ENCODE measurements at places on chromosomes 4 and X.
A peak's percentile ranks its signal among the peaks of the same experiment; 100 is the strongest.

GRCh38 chrX:24301060-24301459 is 12.8 kb downstream of the SUPT20HL2 start:
- H3K4me1 ChIP-seq, result no peaks in the 10 kb centered on the region
- H3K36me3 ChIP-seq, result no peaks in the 10 kb centered on the region
- no peak overlapping the region for H3K4me3 ChIP-seq
- no peak overlapping the region for H3K27ac ChIP-seq
- peaks cover 43% of the 10 kb centered on the region for H3K27me3 ChIP-seq

- H3K4me1 ChIP-seq, result no peaks in the 10 kb centered on the region
- no peaks in the 10 kb centered on the region for H3K27me3 ChIP-seq
- peak overlapping the region; percentile 43 for H3K4me3 ChIP-seq
- no peak for DNase-seq
- H3K27ac ChIP-seq, result no peak overlapping the region
Observed at GRCh38 chrX:134990475-134990800, 353 bp upstream of the SMIM10 start.

- no peaks in the 10 kb centered on the region for H3K27me3 ChIP-seq
- no peaks in the 10 kb centered on the region for H3K36me3 ChIP-seq
- no peak for DNase-seq
- no peaks in the 10 kb centered on the region for H3K4me1 ChIP-seq
- no peak overlapping the region for H3K27ac ChIP-seq
- no peak overlapping the region for H3K4me3 ChIP-seq
Observed at GRCh38 chr4:38764277-38764676, 18.5 kb downstream of the TLR10 start.

GRCh38 chr4:152803541-152803940 is 23.8 kb downstream of the ARFIP1 start:
- DNase-seq, result no peak
- no peaks in the 10 kb centered on the region for H3K27me3 ChIP-seq

- no peaks in the 10 kb centered on the region for H3K4me1 ChIP-seq
- no peaks in the 10 kb centered on the region for H3K27me3 ChIP-seq
- DNase-seq, result no peak
- peak overlapping the region; percentile 6 for H3K27ac ChIP-seq
- peaks cover 7% of the 10 kb centered on the region for H3K36me3 ChIP-seq
- H3K4me3 ChIP-seq, result no peak overlapping the region
Observed at GRCh38 chr4:77052352-77052751, 23.4 kb downstream of the CCNI start.

DNA sequence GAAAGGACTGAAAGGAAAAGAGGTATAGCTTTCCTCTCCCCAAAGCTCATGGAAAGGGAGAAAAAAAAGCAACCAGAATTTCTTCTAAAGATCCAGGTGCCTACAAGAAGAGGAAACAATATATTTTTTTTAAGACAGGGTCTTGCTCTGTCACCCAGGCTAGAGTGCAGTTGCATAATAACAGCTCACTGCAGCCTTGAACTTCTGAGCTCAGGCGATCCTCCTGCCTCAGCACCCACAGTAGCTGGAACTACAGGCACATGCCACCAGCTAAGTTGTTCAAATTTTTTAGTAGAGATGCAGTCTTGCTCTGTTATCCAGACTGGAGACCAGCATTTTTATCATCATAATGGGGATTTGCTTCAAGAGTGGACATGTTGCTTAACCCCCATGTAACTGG is 30.5 kb upstream of the BBS12 start:
- no peaks in the 10 kb centered on the region for H3K27me3 ChIP-seq
- no peak for DNase-seq
- H3K4me3 ChIP-seq, result no peak overlapping the region
- H3K27ac ChIP-seq, result no peak overlapping the region

- no peaks in the 10 kb centered on the region for H3K4me1 ChIP-seq
- no peaks in the 10 kb centered on the region for H3K36me3 ChIP-seq
- no peak overlapping the region for H3K4me3 ChIP-seq
Observed at GRCh38 chr4:24734511-24734910, 60.9 kb upstream of the SOD3 start.

GRCh38 chr4:153137677-153138630 is 66.3 kb upstream of the TRIM2 start:
- no peak overlapping the region for H3K4me3 ChIP-seq
- no peaks in the 10 kb centered on the region for H3K27me3 ChIP-seq
- H3K4me1 ChIP-seq, result peaks cover under 1% of the 10 kb centered on the region
- no peak overlapping the region for H3K27ac ChIP-seq
- DNase-seq, result no peak

DNA sequence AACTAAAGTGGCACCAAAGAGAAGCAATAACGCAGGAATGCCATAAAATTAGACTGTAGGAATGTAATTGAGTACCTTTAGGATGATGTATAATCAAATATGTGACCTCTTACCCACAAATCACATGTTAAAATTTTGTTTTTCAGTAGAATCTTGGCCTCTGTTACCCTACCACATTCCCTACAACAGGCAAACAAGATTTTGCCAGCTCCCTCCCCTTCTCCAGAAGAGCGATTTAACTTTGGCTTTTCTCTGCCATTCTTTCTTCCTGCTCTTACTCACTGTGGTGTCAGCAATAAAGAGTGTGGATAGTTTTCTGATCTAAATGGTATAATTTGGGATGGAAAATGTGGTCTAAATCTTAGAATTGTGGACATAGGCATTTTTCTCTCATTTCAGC is 57.2 kb downstream of the TRIM2 start:
- H3K4me3 ChIP-seq, result no peak overlapping the region
- H3K4me1 ChIP-seq, result no peaks in the 10 kb centered on the region
- peak overlapping the region; percentile 26 for H3K27ac ChIP-seq
- H3K27me3 ChIP-seq, result no peaks in the 10 kb centered on the region

Measured in breast epithelium (tissue), 4 donors.